HT1080 (cell line): ENCODE measurements at places on chromosomes 5 and 9. TPM values are rescaled to one million over a fixed set of nuclear protein-coding genes. Genes with fewer than 3 reads are reported as not detected.

- DNase-seq: no peak
Measured at GRCh38 chr9:105967797-105968196, 273.5 kb downstream of the TMEM38B start.

DNA sequence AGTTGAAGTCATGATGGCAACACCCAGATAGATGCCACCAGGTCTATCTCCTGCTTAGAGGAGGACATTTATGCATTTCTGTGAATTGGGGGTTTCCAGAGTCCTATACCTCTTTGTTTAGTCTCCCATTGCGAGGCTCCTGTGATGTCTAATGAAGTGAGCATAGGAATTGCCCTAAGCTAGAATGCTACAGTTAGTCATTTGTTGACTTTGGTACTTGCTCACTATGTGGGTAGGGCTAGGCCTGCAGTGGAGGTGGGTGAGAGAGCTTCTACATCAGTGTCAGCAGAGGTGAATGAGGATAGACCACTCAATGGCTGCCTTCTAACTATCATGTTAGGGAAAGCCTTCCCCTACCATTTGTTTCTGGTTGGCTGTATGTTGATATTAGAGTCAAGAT, 173.3 kb upstream of the POC5 start:
- no peak for DNase-seq

- DNase-seq: peak; percentile 78
Measured at GRCh38 chr5:75037106-75037505, 15.3 kb downstream of the GCNT4 start.

DNA sequence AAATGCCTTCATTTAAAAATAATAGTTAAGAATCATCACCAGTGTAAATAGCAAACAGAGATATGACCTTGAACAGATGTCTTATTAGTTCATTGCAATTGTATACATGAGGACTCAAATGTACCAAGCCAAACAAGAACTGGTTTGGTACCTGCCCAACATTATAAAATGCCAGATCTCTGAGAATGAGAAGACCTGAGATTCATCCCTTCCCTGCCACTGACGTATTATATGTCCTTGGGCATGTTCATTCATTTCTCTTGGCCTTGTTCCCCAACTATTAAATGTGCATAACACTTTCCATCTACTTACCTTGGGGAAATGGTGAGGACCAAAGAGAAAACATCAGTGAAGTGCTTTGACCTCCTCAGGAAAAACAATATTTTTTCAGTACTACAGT, 33.6 kb upstream of the ERBIN start:
- no peak for DNase-seq

- no peak for DNase-seq
Measured at GRCh38 chr9:108073823-108074222, 584.3 kb upstream of the KLF4 start.

DNA sequence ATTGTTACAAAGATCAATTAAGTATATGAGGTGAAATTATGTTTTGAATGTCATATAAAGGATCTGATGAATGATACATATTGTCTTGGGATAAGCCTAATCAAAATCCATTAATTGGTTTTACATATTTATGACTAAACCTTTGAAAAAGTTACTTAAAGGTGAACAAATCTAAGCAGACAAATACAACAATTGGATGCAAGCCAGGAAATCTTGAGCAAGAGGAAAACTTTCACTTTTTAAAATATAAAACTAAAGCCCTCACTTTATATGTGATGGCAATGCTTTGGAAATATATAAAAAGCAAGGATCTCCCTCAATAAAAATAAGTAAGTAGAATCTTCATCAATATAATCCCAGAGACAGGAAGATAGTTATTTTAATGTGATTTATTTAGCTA, 80.1 kb downstream of the EDIL3 start:
- no peak for DNase-seq

GRCh38 chr9:68755752-68756151, 50.7 kb downstream of the PIP5K1B start:
- DNase-seq: no peak

DNA sequence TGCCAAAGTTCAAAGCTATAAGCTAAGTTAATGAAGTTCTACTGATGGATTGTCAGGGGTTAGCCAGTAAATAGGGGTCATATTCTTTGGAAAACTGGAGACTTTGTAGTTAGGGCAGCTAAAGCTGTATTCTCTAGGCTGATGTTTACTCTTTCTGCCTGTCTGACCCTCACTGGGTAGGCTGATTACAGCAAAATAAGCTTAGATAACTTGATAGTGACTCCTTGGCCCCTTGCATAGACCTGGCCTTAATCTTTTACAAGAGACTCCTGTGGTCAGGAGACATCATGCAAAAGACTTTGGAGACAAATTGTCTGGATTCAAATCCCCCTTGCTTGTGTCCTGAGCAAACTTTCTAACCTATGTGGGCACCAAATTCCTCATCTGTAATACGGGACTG, 314.4 kb upstream of the MSX2 start:
- no peak for DNase-seq

Gene PCDHA9
- not detected in 2 replicates for total RNA-seq

Gene PCDHA1
- total RNA-seq: 0.03 and 0.23 TPM in 2 replicates

Gene GABRA6
- 1.9 and 2.9 TPM in 2 replicates for total RNA-seq

Gene NTNG2
- total RNA-seq: 1.1 and 2.6 TPM in 2 replicates

Gene ADAMTSL1
- 1.9 and 2.2 TPM in 2 replicates for total RNA-seq

Gene PCDHGA3
- total RNA-seq: 0.10 and 0.14 TPM in 2 replicates

Gene GARIN3
- total RNA-seq: not detected in 2 replicates

Gene FKTN
- total RNA-seq: 10.4 and 10.5 TPM in 2 replicates

Gene KLHL9
- total RNA-seq: 21.6 and 25.0 TPM in 2 replicates
